Karpas-422 (cell line): ENCODE measurements at places on chromosomes 2 and 18. TPM values are rescaled to one million over a fixed set of nuclear protein-coding genes. Genes with fewer than 3 reads are reported as not detected.

Gene THAP4
- total RNA-seq, result 45.4 and 107 TPM in 2 replicates

Gene BCL11A
- total RNA-seq, result 159 and 190 TPM in 2 replicates

Gene CCDC150
- 12.5 and 31.0 TPM in 2 replicates for total RNA-seq

DNA sequence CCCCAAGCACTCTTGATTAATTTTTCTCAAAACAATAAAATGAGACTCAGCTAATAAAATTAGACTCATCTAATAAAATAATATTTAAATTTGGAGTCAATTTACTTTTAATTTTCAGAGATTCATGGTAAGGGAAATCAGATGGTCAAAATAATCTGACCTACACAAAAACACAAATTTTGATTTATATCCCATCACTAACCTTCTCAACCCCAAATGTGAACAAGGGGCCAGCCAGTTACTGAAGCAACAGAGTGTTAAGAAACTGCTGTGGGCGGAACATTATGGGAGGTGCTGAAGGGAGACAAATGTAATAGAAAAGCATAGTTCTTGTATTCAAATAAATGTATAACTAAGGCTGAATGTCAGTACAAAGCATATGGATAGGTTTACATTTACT, 28.5 kb upstream of the PPP3R1 start:
- no peaks in the 10 kb centered on the region for H3K27me3 ChIP-seq
- no peak overlapping the region for H3K4me3 ChIP-seq
- no peaks in the 10 kb centered on the region for H3K36me3 ChIP-seq

DNA sequence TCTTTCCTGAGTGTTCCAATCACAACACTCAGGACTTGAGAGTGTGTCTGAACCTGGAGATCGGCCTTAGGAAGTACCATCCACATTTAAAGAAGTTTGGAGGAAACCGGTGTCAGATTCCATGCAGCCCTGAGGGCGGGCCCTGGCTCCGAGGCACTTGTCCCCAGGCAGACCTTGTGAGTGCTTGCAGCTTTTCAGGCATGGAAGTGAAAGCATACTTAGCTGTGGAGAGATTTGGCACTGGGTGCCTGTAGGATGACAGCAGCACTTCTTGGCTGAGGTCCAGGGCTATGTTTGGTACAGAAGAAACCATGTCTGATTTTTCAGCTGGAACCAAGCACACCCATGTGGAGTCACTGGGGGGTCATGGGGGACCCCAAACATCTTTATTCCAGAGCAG, 230.8 kb downstream of the SEPTIN10 start:
- no peaks in the 10 kb centered on the region for H3K27me3 ChIP-seq
- H3K4me3 ChIP-seq, result no peak overlapping the region
- DNase-seq, result no peak
- H3K4me1 ChIP-seq, result no peaks in the 10 kb centered on the region
- no peaks in the 10 kb centered on the region for H3K36me3 ChIP-seq

GRCh38 chr2:226330206-226330605, 469.4 kb downstream of the IRS1 start:
- no peaks in the 10 kb centered on the region for H3K4me1 ChIP-seq
- no peak for DNase-seq
- H3K36me3 ChIP-seq, result no peaks in the 10 kb centered on the region
